A549 treated with AZD2906 at 1 μM for 4 hours (cell line): ENCODE measurements at places on chromosomes 13 and 19. TPM values are rescaled to one million over a fixed set of nuclear protein-coding genes. Genes with fewer than 3 reads are reported as not detected.

Gene ZGLP1
- 0.79 to 2.7 TPM (median 1.7 TPM) in 5 replicates for total RNA-seq

Gene HSH2D
- total RNA-seq = 0.06 to 0.09 TPM (median 0.08 TPM) in 4 of 5 replicates, not detected in the other

Gene PLIN5
- 0.10 to 0.39 TPM (median 0.14 TPM) in 5 replicates for total RNA-seq

Gene HPN
- total RNA-seq = 0.08 to 0.11 TPM (median 0.09 TPM) in 5 replicates

Gene THSD1
- 5.4 to 6.7 TPM (median 6.0 TPM) in 5 replicates for total RNA-seq

Gene KRTDAP
- total RNA-seq = not detected in 5 replicates

Gene IRGC
- not detected in 5 replicates for total RNA-seq

Gene KCNJ14
- total RNA-seq = 0.80 to 1.6 TPM (median 1.1 TPM) in 5 replicates

Gene NLRP11
- 0.01 to 0.03 TPM (median 0.03 TPM) in 4 of 5 replicates, not detected in the other for total RNA-seq

Gene ZNF28
- total RNA-seq = 0.45 to 2.1 TPM (median 1.1 TPM) in 5 replicates

Gene C19orf85
- total RNA-seq = not detected in 5 replicates

Gene PRMT1
- total RNA-seq = 403 to 431 TPM (median 410 TPM) in 5 replicates

Gene ANGPTL8
- not detected in 5 replicates for total RNA-seq

Gene PNMA8A
- total RNA-seq = 7.9 to 10.4 TPM (median 8.8 TPM) in 5 replicates

Gene OXGR1
- not detected in 5 replicates for total RNA-seq

Gene WDR88
- total RNA-seq = 0.20 to 0.28 TPM (median 0.21 TPM) in 3 of 5 replicates, not detected in the others

Gene PRSS57
- total RNA-seq = 0.17 to 0.18 TPM in 2 of 5 replicates, not detected in the others

Gene ABHD8
- total RNA-seq = 2.2 to 3.3 TPM (median 3.1 TPM) in 5 replicates

Gene ZNF649
- 0.08 to 0.36 TPM (median 0.27 TPM) in 5 replicates for total RNA-seq

Gene MAP4K1
- total RNA-seq = 0.40 to 0.85 TPM (median 0.72 TPM) in 5 replicates

Gene CAPN12
- 4.5 to 7.3 TPM (median 6.3 TPM) in 5 replicates for total RNA-seq

Gene CCDC106
- total RNA-seq = 15.2 to 19.4 TPM (median 16.9 TPM) in 5 replicates

Gene FCHO1
- 17.6 to 21.4 TPM (median 18.4 TPM) in 5 replicates for total RNA-seq

Gene CCDC70
- not detected in 5 replicates for total RNA-seq

Gene ZNF723
- total RNA-seq = not detected in 5 replicates

Gene TEX29
- total RNA-seq = 0.09 to 0.49 TPM (median 0.13 TPM) in 4 of 5 replicates, not detected in the other

Gene ZNF726
- total RNA-seq = 0.41 to 0.60 TPM (median 0.46 TPM) in 5 replicates

Gene SCEL
- 0.85 to 1.3 TPM (median 1.1 TPM) in 5 replicates for total RNA-seq

Gene PROZ
- total RNA-seq = not detected in 5 replicates

Gene ZNF493
- 0.01 to 0.16 TPM (median 0.10 TPM) in 4 of 5 replicates, not detected in the other for total RNA-seq

Gene HOMER3
- 20.6 to 29.2 TPM (median 28.8 TPM) in 5 replicates for total RNA-seq

Gene MCF2L
- 0.27 to 0.63 TPM (median 0.41 TPM) in 5 replicates for total RNA-seq

Gene C1QTNF9B
- total RNA-seq = 0.05 TPM in 1 of 5 replicates, not detected in the others

Gene PSG1
- 0.16 to 0.40 TPM (median 0.21 TPM) in 5 replicates for total RNA-seq

Gene JSRP1
- total RNA-seq = 0.64 to 0.87 TPM (median 0.82 TPM) in 5 replicates

Gene CD33
- 0.08 to 0.10 TPM (median 0.09 TPM) in 4 of 5 replicates, not detected in the other for total RNA-seq

Gene RASAL3
- total RNA-seq = 0.03 to 0.16 TPM in 2 of 5 replicates, not detected in the others

Gene IL11
- total RNA-seq = 9.6 to 11.2 TPM (median 10.5 TPM) in 5 replicates

Gene NBEA
- 1.3 to 2.2 TPM (median 1.7 TPM) in 5 replicates for total RNA-seq

Gene FUT1
- 0.04 to 0.13 TPM (median 0.06 TPM) in 5 replicates for total RNA-seq

Gene DIRAS1
- total RNA-seq = 3.2 to 4.0 TPM (median 3.9 TPM) in 5 replicates

Gene FGF21
- total RNA-seq = not detected in 5 replicates

Gene FAM216B
- not detected in 5 replicates for total RNA-seq

Gene GJB2
- 0.55 to 0.75 TPM (median 0.65 TPM) in 5 replicates for total RNA-seq

Gene DCAF15
- 14.7 to 24.0 TPM (median 20.5 TPM) in 5 replicates for total RNA-seq

Gene PTBP1
- 194 to 234 TPM (median 198 TPM) in 5 replicates for total RNA-seq

Gene UBE2L5
- total RNA-seq = not detected in 5 replicates

Gene TBC1D17
- 19.9 to 22.5 TPM (median 21.7 TPM) in 5 replicates for total RNA-seq

Gene TSSK6
- total RNA-seq = 1.2 to 1.8 TPM (median 1.6 TPM) in 5 replicates

Gene ZBTB7A
- 16.8 to 24.8 TPM (median 23.4 TPM) in 5 replicates for total RNA-seq

Gene NEK5
- 0.07 to 0.13 TPM (median 0.07 TPM) in 4 of 5 replicates, not detected in the other for total RNA-seq

Gene CBY2
- not detected in 5 replicates for total RNA-seq

Gene POLR2I
- total RNA-seq = 225 to 266 TPM (median 251 TPM) in 5 replicates

Gene ZNF606
- 1.6 to 2.4 TPM (median 2.3 TPM) in 5 replicates for total RNA-seq

Gene GPC5
- 0.03 TPM in 1 of 5 replicates, not detected in the others for total RNA-seq

Gene LILRB2
- total RNA-seq = 0.08 to 0.17 TPM (median 0.09 TPM) in 4 of 5 replicates, not detected in the other

Gene TMPRSS9
- total RNA-seq = 0.16 TPM in 1 of 5 replicates, not detected in the others

Gene INSL3
- 0.35 to 0.76 TPM (median 0.45 TPM) in 4 of 5 replicates, not detected in the other for total RNA-seq
